ENCODE measurements at places on chromosomes 4 and X.

GRCh38 chrX:48516285-48516684 is 5.3 kb upstream of the EBP start:
- no peak for DNase-seq

DNA sequence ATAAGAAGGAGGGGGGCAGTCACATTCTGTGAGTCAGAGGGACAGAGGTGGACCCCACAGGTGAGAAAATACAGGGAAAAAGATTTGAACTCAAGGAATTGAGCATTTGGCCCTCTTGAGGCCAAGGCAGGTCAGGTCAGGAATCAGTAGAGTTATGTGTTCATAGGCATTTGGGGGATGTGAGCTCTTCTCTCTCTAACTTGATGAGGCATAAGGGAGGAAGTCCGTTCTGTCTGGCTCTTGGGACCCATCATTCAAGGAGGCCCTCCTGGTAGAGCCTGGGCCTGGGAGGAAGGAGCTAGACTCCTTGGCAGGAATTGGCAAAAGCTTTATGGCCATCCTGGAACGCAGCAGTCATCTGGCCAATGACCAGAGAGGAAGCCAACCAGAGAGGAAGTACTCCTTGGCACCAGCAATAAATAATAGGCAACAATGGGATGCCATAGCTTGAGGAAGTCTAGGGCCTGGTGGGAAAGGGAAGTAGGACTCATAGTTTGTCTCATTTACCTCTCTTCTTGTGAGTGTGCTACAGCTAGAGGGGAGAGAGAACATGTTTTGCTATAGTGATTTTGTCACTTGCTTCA is 53.0 kb downstream of the MSN start:
- no peak for DNase-seq

GRCh38 chr4:38855466-38855865 is 1.2 kb downstream of the TLR6 start:
- no peak for DNase-seq

- peak; percentile 94 for DNase-seq
Observed at GRCh38 chr4:16043642-16044498, 40.0 kb downstream of the PROM1 start.

- no peak for DNase-seq
Observed at GRCh38 chrX:150338615-150339014, 24.5 kb upstream of the MAMLD1 start.

DNA sequence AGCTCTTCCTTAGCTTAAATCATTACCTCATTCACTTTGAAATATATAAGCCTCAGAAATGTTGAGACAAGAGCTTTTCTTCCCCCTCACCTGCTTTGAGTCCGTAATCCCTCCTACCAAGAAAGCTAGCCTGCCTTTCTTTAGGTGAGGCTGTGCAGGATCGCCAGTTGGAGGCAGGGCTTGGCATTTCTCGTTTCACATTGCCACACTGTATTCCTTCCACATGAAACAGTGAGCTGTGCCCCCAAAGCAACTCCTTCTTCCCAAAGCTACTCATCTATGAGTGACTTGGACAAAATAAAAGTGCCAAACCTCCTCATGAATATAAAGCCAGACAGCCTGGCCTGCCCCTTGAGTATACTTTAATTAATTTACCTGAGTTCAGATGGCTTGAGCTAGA is 86.8 kb downstream of the LIMCH1 start:
- DNase-seq, result no peak

DNA sequence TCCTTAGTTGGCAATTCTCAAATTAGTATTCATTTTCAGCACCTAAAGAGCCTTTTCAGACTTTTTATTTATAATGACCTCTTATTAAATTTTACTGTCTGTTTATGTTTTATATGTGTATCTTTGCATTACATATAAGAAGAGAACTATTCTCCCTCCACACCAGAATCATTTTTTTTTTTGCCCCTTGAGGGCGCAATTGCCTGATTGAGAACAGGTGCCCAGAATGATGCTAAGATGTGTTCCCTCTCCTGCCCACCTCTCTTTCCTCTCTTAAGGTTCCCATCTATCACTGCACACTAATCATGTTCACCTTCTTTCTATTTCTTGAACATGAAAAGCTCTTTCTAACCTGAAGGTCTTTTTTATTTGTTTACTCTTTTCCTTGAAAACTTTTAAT is 44.2 kb upstream of the ADAM29 start:
- DNase-seq, result no peak

DNA sequence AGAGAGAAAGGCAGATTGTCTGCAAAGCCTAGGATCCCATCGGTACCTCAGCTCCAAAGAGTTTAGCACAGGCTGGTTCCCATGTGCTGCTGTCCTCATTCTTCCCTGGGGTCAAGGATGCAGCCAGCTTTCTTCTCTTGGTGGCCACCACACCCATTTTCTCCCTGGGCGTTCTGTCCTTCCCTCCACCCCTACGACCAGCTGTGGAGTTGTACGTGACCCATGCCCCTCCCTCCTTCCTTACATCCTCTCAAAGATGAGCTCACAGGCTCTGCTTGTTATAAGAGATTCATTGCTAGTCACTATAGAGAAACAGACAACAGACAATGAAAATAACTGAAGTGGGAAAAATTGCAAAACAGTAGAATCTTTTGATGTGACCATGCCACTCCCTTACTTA is 74.0 kb upstream of the KLF3 start:
- no peak for DNase-seq

GRCh38 chrX:129698150-129698549 is 40.6 kb upstream of the XPNPEP2 start:
- peak; percentile 53 for DNase-seq

DNA sequence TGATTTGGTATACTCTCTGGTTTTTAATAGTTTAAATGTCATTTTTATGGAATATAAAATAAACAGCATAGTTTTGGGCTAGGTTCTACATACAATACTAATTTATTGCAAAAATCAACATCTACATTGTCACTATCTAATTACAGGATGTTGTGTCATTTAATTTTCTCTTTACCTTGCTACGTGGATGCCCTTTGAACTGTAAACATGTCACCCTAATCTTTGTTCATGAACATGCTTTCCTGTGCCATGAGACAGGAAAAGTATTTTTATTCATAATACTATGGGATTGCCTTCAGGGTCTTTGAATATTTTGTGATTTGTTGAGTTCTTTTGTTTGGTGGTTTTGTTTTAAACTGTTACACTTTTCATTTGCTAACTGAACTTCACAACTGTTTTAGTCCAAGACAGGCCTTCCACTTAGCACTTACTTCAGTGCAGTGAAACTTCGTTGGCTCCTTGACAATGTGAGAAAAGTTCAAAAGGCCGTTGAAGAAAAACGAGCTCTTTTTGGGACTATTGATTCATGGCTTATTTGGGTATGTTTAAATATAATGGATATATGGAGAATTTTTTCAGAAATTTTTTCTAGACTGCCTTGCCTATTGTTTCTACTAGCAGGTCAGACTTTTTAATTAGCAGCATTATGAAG is 40.9 kb downstream of the GK start:
- DNase-seq, result no peak

GRCh38 chr4:47499700-47500099 is 14.6 kb downstream of the ATP10D start:
- DNase-seq, result no peak

GRCh38 chr4:48334900-48335384 is 6.4 kb upstream of the SLAIN2 start:
- no peak for DNase-seq

GRCh38 chrX:44299177-44299576 is 44.3 kb downstream of the EFHC2 start:
- no peak for DNase-seq

GRCh38 chr4:74631338-74631737 is 163.0 kb downstream of the BTC start:
- no peak for DNase-seq

- no peak for DNase-seq
Observed at GRCh38 chr4:177080388-177080787, 229.3 kb upstream of the NEIL3 start.

DNA sequence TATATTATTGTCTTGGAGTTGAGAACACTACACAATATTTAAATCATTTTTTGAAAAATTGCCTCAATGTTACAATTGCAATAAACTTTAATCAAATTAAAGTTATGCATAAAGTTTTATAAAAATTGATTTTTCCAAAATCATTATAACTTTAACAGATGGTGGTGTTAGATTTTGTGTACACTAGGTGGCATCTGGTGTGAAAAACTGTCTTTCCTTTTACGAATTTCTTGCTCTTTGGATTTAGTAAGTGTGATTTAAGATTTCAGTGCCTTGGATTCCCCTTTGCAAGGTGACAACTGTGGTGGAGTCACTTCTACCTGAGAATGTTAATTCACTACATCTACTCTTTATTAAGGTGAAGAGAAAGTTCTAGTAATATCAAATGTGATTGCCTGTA is 91.6 kb downstream of the AREG start:
- DNase-seq, result no peak

- no peak for DNase-seq
Observed at GRCh38 chrX:33447285-33447684, 235.9 kb upstream of the DMD start.

- DNase-seq, result no peak
Observed at GRCh38 chr4:111630705-111631104, 514.5 kb upstream of the FAM241A start.

DNA sequence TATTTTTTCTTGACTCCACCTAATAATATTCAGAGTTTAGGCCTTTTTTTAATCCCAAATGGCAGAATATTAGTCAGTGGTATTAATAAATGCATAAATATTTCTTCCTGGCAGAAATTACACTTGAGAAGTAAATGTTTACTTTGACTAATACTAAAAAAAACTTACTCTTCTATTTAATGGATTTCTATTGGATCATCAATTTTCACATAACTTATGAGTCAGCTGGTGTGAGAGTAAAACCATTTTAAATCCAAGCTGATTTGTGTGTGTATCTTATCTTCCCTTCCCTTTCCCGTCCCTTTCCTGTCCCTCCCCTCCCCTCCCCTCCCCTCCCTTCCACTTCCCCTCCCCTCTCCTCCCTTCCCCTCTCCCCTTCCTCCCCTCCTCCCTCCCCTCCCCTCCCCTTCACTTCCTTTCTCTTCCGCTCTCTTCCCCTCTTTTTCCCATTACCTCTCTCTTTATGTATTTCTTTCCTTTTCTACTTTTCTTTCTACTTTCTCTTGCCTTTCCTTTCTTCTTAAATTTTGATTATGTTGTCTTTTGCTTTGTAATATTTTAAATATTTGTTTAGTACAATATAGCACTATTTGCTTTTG is 630.1 kb upstream of the EPHA5 start:
- DNase-seq, result no peak

DNA sequence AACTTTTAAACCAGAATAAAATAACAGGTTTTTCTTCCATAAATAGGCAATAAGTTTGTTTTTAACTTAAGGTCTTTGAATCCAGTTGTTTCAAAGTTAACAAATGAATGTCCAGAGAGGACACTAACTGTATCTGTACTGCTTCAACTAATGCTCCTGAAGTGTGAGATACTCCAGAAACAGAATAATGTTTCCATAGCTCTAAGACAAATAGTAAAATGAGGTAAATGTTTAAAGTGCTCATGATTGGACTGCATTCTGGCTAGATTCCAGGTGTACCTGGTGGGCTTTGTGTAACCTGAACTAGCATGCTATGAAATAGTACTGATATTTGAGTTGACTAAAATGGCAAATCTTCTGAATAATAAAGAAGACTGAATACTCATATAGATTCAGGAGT is 51.7 kb downstream of the METTL14 start:
- DNase-seq, result no peak

GRCh38 chr4:3716631-3717235 is 49.5 kb upstream of the ADRA2C start:
- DNase-seq, result no peak

DNA sequence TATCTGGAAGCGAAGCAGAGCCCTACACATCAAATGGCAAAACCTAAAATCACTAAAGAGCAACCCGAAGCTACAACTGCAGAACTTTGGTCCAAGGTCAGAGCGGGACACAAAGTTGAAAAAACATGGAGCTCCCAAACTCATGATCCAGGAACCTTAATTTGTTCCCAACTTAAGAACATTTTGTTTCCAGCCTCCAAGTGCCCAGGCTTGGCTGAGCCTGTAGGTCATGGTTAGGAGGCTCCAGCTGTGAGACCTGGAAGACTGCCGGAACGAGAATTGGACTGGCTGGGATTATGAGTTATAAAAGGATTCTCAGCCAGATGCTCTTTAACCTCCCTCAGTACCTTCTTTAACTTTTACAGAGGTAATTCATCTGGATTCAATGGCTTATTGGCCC is 349.1 kb upstream of the DDX53 start:
- no peak for DNase-seq

GRCh38 chr4:3832536-3833220 is 66.5 kb downstream of the ADRA2C start:
- DNase-seq, result no peak

DNA sequence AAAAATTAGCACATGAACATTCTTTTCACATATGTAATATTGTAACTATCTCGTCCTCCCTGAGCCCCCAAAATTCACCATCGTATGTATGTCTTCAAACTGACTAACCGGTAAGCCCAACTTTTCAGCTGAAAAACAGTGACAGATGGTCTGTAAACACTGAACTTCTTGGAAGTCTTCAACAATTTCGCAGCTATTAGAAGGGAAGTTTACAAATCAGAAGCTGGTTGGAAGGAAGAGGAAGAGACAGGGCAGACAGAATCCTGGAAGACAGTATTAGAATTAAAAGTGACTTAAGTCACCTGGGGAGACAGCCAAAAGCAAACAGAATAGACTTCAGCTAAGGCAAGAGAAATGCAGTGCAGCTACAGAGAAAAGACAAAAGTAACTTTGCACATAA is 858.4 kb downstream of the ADGRL3 start:
- DNase-seq, result no peak

DNA sequence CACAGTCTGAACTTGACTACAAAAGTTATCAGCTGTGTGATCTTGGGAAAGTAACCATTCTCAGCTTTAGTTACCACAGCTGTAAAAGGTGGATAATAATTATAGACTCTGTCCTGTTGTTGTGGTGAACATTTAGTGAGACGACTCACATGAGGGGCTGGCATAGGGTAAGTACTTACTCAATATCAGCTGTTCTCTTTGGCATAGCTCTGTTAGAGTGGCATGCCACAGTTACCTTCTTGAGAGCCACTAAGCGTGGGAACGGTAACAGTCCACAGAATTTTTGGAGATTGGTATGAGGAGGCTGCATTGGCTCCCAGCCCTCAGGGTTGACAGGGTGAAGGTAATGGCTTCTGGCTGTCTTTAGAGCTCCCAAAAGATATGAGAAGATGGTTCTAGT is 13.2 kb upstream of the HAND2 start:
- no peak for DNase-seq

GRCh38 chr4:127048376-127049044 is 584.2 kb upstream of the INTU start:
- no peak for DNase-seq

DNA sequence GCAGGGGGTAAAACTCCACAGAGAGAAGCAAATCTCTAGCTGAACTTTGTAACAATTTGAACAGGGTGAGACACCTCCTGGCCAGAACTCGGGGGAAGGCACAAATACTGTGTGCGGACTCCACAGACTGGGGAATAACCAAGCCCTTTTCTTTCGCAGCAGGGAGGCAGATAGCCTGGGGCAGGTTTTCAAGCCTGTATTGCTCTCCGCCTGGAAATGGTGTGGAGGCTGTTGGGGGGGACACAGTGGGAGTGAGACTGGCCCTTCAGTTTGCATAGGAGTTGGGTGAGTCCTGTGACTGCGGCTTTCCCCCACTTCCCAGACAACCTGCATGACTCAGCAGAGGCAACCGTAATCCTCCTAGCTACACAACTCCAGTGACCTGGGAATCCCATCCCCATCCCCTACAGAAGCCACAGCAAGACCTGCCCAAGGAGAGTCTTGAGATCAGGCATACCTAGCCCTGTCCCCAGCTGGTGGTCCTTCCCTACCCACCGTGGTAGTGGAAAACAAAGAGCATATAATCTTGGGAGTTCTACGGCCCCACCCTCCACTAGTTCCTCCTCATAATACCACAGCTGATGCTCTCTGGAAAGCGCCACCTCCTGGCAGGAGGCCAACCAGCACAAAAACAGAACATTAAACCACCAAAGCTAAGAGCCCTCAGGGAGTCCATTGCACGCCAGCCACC is 12.9 kb upstream of the SMPX start:
- no peak for DNase-seq

Measured in LNCaP clone FGC (cell line).